ENCODE measurements at places on chromosomes 5 and 9.

DNA sequence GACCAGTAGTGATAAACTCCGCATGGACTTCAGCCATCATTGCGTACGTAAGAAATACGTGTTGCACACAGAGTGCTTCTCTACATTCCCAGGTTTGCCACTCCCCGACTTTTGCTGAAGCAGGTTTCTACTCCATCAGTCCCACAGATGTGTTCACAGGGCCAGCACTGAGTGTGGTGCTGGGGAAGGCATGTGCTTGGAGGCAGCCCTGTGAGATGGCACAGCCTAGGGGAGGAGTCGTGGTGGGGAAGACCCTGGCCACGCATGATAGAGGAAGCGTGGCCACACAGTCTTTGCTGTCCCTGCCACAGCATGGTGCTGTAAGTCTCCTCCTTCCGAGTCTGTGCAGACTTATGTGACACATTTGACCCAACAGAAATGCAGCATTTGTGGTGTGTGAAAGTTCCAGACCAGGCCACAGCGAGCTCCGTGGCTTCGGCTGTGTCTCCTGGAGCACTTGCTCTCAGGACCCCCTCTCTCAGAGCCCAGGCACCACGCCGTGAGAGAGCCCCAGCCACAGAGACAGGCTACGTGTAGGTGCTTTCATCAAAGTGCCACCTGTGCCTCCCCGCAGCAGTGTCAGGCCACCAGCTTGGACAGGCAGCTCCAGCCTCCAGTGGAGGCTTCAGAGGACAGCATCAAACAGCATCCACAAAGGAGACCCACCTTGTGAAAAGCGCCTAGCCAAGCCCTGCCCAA lies 197.8 kb downstream of the AUH start:
- no peak for DNase-seq

- no peak for DNase-seq
These were observed 10.4 kb upstream of the PDCD1LG2 start for GRCh38 chr9:5499889-5500398.

- no peak for DNase-seq
These were observed 97.9 kb upstream of the MPDZ start for GRCh38 chr9:13377171-13377925.

DNA sequence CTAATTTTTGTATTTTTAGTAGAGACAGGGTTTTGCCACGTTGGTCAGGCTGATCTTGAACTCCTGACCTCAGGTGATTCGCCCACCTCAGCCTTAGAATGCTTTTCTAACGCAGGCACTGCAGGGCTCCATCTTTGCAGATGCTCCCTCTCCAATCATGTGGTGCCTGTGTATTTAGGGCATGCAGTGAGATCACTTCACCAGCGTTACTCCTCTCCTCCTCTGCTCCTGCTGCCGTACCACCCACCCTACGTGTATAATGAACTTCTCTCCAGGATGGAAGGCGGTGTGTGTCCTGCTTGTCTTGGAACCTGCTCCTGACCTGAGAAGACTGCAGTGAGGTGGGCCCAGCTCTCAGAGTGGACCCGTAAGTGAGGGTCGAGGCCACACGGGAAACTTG lies 13.6 kb upstream of the CFAP157 start:
- DNase-seq: no peak

- no peak for DNase-seq
These were observed 44.4 kb downstream of the FNBP1 start for GRCh38 chr9:129998491-129999140.

DNA sequence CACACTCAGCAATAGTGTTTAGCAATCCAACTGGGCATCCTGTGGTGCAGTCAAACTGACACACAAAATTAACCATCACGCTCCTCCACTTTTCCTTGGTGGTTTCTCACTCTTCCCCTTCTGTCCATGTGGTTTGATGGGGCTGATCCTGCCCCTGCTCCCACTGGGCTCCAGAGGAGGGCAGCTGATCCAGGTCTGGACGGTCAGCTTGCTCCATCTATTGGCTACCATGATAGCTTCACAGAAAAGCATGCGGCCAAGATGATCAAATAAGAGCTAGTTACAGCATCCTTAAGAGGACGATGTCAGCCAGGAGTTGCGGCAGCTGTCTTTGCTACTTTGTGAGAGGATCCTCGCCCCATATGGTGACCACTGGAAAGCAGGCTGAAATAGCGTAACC lies 29.6 kb upstream of the RANBP17 start:
- no peak for DNase-seq

DNA sequence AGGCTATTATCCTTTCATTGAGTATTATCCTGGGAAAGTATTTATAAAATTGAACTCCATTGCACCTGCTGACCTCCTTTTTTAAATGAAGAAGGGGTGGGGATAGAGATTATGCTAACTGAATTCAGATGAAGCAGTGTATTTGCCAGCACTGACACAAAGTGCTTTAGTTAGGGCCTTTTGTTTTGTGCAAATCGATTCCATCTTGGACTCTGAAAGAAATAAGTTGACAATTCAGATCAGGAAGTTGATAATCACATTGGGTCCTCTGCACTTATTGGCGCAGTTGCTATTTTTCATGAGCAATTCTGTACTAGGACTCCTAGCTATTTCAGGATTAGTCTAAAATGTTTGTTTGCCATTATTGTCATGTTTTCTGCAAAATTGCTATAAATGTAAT lies 101.6 kb upstream of the FSD1L start:
- DNase-seq: no peak

GRCh38 chr5:77772729-77773128 lies 3.4 kb downstream of the TBCA start:
- DNase-seq: no peak

- DNase-seq: no peak
These were observed 30.6 kb downstream of the STX17 start for GRCh38 chr9:99936947-99937587.

All from fibroblast of skin of left biceps (primary cell).